ENCODE measurements at places on chromosomes 13 and 19.

GRCh38 chr19:19056636-19057275, 7.0 kb upstream of the SLC25A42 start:
- DNase-seq, result no peak
- H3K27ac ChIP-seq, result no peak overlapping the region
- peaks cover 9% of the 10 kb centered on the region for H3K4me1 ChIP-seq
- no peaks in the 10 kb centered on the region for H3K27me3 ChIP-seq
- H3K36me3 ChIP-seq, result peaks cover 76% of the 10 kb centered on the region

- peak; percentile 69 for DNase-seq
- H3K4me3 ChIP-seq, result peak overlapping the region; percentile 82
- peaks cover 11% of the 10 kb centered on the region for H3K4me1 ChIP-seq
- H3K27me3 ChIP-seq, result no peaks in the 10 kb centered on the region
- H3K36me3 ChIP-seq, result no peaks in the 10 kb centered on the region
- peak overlapping the region; percentile 98 for H3K27ac ChIP-seq
Observed at GRCh38 chr13:48232420-48233045, 473 bp upstream of the ITM2B start.

DNA sequence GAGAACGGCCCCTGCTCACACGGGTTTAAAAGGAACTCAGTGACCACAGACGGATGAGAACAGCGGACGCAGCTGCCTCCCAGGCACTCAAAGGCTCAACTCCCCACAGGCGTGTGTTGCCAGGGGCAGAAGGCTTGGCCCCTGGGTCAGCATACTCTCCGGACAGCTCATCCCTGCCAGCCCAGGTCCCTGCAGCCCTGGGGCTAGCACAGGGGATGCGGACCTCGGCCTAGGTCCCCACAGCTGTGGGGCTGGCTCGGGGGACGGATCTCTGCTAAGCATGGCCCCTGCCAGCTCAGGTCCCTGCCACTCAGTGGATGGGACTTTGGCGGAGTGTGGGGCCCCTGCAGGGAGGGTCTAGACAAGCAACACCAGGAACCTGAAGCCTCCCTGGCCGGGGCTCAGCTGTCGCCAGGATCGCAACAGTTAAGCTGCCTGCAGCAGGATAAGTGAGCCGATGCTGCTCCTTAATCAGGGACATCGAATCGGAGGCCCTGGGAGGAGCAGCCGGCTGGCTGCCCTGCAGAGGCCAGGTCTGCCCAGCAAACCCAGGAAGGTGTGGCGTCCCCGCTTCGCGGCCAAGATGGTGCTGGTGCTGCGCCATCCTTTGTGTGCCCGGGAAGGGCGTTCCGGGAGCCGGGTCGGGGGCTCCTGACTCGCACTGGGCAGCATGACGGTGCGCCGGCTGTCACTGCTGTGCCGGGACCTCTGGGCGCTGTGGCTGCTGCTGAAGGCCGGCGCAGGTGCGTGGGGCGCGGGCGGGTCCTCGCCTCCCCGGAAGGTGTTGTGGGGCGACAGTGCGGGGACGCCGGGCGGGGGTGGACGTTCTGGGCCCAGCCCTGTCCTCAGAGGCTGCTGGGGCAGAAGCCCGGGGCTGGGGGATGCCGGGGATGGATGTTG, 32.5 kb downstream of the MCF2L start:
- H3K4me1 ChIP-seq, result peaks cover 42% of the 10 kb centered on the region
- H3K36me3 ChIP-seq, result peaks cover 7% of the 10 kb centered on the region
- peak overlapping the region; percentile 31 for H3K4me3 ChIP-seq
- H3K27ac ChIP-seq, result peak overlapping the region; percentile 54
- peak; percentile 91 for DNase-seq

DNA sequence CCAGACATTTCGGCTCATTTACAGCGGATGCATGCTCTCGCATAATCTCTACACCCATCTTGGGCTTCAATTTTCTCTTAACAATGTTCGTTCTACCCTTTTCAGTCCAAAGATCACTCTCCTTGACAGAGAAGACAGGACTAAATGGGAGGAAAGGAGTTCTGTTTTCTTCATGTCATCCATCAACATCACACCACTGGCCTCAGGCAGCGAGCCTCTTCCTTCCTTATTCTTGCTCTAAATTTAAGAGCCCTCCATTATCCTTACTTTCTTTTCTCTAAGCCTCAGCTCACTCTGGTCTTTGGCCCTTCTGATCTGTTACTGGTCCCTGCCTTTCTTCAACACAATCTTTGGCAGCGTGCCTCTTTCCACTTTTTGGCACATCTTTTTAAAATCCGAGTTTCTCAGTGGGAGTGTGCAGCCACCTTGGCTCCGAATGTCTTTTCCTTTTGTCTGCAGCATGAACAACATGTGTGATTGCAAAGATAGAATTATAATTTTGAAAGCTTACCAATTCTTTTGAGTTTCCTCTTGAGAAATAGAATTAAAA, 98.7 kb downstream of the FAM216B start:
- no peaks in the 10 kb centered on the region for H3K36me3 ChIP-seq
- H3K4me3 ChIP-seq, result no peak overlapping the region
- H3K4me1 ChIP-seq, result no peaks in the 10 kb centered on the region
- no peak overlapping the region for H3K27ac ChIP-seq
- peak; percentile 47 for DNase-seq

- H3K27me3 ChIP-seq, result no peaks in the 10 kb centered on the region
- no peaks in the 10 kb centered on the region for H3K4me1 ChIP-seq
- no peak for DNase-seq
- H3K36me3 ChIP-seq, result no peaks in the 10 kb centered on the region
Observed at GRCh38 chr13:77502104-77502720, 33.3 kb upstream of the SCEL start.

- DNase-seq, result peak; percentile 54
- H3K36me3 ChIP-seq, result no peaks in the 10 kb centered on the region
- no peaks in the 10 kb centered on the region for H3K27me3 ChIP-seq
- H3K4me1 ChIP-seq, result peaks cover 23% of the 10 kb centered on the region
- no peak overlapping the region for H3K4me3 ChIP-seq
Observed at GRCh38 chr13:73040968-73041596, 17.7 kb upstream of the KLF5 start.

GRCh38 chr13:98129059-98129746, 13.7 kb upstream of the FARP1 start:
- no peaks in the 10 kb centered on the region for H3K27me3 ChIP-seq
- no peak overlapping the region for H3K4me3 ChIP-seq
- DNase-seq, result no peak
- no peaks in the 10 kb centered on the region for H3K4me1 ChIP-seq

GRCh38 chr19:39052243-39052746, 19.9 kb upstream of the FBXO27 start:
- H3K4me1 ChIP-seq, result peaks cover 5% of the 10 kb centered on the region
- H3K27ac ChIP-seq, result no peak overlapping the region
- H3K4me3 ChIP-seq, result no peak overlapping the region
- DNase-seq, result peak; percentile 68
- no peaks in the 10 kb centered on the region for H3K27me3 ChIP-seq

DNA sequence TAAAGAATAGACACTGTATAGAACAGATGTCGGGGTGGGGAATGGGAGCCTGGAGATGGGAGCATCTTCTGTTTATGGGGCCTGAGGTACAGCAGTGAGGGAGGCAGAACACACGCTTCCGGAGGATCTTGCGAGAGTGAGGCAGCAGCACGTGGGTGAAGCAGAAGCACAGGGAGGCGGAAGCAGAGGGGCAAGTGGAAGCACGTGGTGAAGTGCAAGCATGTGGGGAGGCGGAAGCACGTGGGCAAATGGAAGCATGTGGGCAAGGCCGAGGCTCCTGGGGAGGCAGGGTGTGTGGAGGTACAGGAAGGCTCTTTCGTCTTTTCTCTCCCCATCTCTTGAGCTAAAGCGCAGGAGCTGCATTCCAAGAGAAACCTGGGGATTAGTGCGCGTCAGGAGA, 198.4 kb downstream of the ATP8A2 start:
- no peak overlapping the region for H3K27ac ChIP-seq
- no peak for DNase-seq
- no peak overlapping the region for H3K4me3 ChIP-seq
- H3K36me3 ChIP-seq, result no peaks in the 10 kb centered on the region
- peaks cover 5% of the 10 kb centered on the region for H3K27me3 ChIP-seq

DNA sequence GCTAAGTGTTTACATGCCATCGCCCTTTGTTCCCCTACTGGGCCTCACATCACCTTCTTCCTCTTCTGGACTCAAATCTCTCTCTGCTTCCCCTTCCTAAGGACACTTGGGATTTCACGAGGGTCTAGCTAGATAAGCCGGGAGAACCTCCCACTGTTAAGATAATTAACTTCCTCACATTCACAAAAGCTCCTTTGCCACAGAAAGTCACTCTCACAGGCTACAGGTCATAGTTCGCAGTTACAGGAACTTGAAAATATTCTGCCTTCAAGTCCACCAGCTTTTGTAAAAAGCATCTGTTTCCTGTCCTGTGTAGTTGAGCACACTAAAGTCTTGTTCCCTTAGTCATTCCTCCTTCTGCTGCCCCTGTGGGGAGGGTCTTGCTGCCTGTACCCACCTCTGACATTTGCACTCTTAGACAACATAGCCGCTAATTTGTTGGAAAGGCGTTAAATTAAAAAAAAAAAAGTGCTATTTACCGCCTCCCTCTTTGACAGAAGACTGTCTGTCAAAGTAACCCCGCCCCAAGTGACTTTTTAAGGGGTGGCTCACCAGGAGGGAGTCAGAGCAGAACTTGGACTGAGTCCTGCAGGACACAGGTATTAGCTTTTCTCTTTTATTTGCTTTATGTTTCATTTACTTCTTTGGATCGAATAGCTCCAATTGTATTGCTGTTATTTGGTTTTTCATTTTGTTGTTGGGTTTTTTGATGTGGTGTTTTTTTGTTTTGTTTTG, 26.8 kb upstream of the CEACAM21 start:
- H3K36me3 ChIP-seq, result no peaks in the 10 kb centered on the region
- no peaks in the 10 kb centered on the region for H3K4me1 ChIP-seq

- H3K4me1 ChIP-seq, result peaks cover 31% of the 10 kb centered on the region
- peaks cover 31% of the 10 kb centered on the region for H3K36me3 ChIP-seq
Observed at GRCh38 chr19:45901432-45901911, 941 bp downstream of the MYPOP start.

DNA sequence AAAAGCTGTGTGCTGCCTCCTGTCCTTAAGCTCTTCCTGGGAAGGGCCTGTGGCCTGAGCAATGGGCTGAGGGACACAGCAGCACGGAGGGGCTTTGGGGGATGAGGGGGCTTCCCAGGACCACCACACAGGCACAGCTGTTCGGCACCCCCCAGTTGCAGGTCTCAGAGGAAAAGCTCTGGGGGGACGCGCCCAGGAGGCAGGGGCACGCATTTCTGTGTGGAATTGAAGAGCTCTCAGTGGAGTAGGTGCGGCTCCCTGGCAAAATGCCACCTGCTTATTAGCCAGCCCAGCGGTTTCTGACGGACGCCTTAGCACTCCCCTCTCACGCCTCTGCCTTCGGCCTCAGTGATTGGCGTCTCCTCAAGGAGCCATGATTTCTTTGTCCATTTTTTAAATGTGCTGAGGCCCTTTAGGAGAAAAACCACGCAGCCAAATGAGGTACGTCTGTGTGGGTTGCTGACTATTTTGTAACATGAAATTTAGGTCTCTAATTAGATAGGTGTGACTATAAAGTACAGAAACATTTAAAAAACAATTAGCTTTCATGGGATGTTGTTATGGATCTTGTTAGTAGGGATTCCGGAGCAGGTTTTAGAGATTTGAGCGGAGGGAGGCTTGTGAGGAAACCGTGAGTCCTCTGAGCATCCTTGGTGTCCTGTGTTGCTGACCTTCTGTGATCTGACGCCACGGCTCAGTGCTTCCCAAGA, 4.0 kb downstream of the MCF2L start:
- H3K27me3 ChIP-seq, result no peaks in the 10 kb centered on the region
- no peak overlapping the region for H3K27ac ChIP-seq
- no peaks in the 10 kb centered on the region for H3K36me3 ChIP-seq
- no peak overlapping the region for H3K4me3 ChIP-seq

- no peak overlapping the region for H3K4me3 ChIP-seq
- H3K27me3 ChIP-seq, result no peaks in the 10 kb centered on the region
- H3K27ac ChIP-seq, result no peak overlapping the region
- H3K36me3 ChIP-seq, result no peaks in the 10 kb centered on the region
- H3K4me1 ChIP-seq, result peaks cover 36% of the 10 kb centered on the region
Observed at GRCh38 chr19:28880735-28881401, 332.1 kb downstream of the UQCRFS1 start.

DNA sequence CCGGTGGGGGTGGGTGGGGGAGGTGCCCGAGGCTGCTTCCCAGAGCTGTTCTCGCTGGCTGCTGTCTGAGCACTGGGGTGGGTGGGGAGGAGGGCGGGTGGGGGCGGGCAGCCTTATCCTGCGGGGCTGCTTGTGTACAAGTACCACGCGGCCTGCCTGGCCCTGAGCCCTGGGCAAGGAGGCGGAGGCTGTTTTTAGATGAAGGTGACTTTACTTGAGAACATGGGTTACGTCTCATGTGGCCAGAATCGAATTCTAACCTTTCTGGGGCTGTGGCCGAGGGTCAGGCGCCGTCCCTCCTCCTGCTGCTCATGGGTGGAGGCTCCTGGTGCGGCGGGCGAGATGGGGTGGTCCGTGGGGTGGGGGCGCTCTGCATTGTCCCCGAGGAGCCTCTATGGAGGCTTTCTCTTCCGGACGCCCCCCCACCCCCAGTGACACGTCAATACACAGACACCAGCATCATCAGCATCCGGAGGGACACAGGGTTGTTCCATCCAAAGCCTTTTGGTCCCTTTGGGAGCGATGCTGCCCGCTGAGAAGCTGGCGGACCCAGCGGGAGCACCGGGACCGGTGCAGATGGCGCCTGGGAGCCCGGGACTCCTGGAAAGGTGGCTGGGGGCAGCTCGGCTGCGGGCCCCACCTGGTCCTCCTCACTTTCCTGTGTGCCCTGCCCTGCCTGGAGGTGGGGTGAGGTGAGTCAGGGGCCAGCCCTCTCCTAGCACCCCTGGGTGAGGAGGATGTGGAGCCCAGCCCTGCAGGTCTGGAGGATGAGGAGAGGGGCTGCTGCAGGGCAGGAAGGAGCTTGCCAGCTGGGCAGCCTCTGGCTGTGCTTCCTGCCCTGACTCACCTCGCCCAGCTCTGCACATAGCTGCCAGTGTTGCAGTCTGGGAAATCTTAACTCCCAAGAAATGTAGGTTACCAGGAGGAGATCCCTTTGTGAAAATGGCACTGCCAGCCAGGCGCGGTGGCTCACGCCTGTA, 3.4 kb downstream of the BSG start:
- peak; percentile 81 for DNase-seq
- peak overlapping the region; percentile 35 for H3K4me3 ChIP-seq
- H3K27ac ChIP-seq, result peak overlapping the region; percentile 93
- no peaks in the 10 kb centered on the region for H3K27me3 ChIP-seq
- peaks cover 31% of the 10 kb centered on the region for H3K36me3 ChIP-seq
- H3K4me1 ChIP-seq, result peaks cover 65% of the 10 kb centered on the region
